NCI-H1436 (cell line): ENCODE measurements at places on chromosomes 13 and 19.

GRCh38 chr19:43489310-43489709, 15.2 kb downstream of the PHLDB3 start:
- no peak for DNase-seq

- DNase-seq = no peak
Measured at GRCh38 chr19:5211217-5211822, 129.3 kb downstream of the PTPRS start.

DNA sequence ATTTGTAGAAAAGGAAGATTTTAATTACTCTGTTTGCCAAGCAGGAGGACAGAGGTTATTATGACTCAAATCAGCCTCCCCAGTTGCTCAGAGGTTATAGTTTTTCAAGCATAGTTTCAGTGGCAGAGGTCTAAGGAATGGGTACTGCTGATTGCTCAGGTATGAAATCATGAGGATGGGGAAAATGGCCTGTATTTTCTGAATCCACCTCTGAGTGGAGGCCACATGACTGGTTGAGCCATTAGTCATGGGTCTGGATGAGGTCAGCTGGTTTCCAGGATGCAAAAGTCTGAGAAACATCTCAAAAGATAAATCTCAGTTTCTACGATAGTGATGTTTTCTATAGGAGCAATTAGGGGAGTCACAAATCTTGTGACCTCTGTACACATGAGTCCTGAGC, 62.8 kb upstream of the CEACAM8 start:
- DNase-seq = no peak

DNA sequence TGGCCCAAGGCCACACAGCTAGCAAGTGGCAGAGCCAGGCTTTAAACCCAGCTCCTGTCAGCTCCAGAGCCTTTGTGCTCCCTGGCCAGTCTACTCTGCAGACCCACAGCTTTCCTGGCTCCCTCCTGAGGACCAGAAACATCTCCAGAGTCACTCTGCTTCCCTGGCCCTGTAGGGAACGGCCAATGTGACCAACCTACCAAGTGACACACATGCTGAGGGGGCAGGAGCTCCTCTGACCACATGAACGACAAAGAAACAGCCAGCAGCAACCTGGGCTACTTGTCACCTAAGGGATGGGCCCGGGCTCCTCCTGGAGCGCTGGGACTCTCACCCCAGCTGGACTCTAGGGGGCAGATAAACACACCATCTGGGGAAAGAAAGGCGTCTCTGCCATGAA, 19.3 kb downstream of the PEG3 start:
- DNase-seq = no peak

DNA sequence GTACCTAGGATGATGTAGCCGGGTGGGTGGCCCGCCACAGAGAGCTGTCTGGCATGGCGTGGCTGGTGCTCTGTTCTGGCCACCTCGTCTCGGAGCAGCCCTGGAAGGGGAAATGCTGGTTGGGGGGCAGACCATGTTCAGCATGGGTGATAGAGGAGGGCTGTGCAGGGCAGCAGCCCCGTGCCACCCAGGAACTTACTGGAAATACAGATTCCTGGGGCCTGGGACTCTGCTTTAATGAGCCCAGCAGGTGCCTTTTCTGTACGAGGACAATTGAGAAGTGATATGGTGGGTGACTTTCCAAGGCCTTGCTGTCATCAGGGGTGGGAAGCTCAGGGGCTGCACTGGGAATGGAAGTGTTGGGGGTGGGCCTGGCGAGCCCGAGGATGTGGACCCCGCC, 24.7 kb downstream of the SMARCA4 start:
- no peak for DNase-seq

GRCh38 chr13:46359714-46360113, 27.3 kb downstream of the RUBCNL start:
- DNase-seq = no peak
